ENCODE measurements at places on chromosomes 5 and 9. TPM values are rescaled to one million over a fixed set of nuclear protein-coding genes. Genes with fewer than 3 reads are reported as not detected.

DNA sequence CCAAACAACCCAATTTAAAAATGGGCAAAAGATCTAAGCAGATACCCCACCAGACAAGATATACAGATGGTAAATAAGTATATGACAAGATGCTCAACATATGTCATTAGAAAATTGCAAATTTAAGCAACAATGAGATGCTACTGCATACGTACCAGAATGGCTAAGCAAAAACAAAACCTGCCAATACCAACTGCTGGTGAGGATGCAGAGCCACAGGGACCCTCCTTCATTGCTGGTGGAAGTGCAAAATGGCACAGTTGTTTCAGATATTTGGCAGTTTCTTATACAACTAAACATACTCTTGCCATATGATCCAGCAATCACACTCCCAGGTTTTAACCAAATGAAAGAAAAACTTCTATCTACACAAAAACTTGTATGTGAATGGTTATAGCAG is 178.9 kb downstream of the BARX1 start:
- DNase-seq: no peak

- DNase-seq: no peak
These were observed 82.4 kb downstream of the ZNF618 start for GRCh38 chr9:113958556-113958955.

DNA sequence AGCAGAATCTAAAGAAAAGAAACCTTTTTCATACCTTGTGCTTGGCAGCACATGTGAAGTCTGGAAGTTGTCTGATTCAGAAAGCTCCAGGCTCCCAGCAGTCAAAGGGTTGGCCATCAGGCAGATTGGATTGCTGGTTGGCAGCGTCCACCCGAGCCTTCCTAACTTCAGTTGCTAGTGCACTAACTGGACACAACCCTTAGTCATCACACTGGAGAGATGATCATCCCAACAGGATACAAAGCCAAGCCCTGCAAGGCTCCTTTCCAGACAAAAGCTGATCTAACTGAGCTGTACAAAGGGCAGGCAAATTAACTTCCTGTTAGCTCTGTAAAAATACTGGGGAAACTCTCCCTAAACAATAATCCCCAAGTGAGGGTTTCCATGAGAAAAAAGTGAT is 185.6 kb downstream of the SNX18 start:
- DNase-seq: no peak

- peak; percentile 65 for DNase-seq
These were observed 70.0 kb downstream of the KLHL3 start for GRCh38 chr5:137665678-137666460.

DNA sequence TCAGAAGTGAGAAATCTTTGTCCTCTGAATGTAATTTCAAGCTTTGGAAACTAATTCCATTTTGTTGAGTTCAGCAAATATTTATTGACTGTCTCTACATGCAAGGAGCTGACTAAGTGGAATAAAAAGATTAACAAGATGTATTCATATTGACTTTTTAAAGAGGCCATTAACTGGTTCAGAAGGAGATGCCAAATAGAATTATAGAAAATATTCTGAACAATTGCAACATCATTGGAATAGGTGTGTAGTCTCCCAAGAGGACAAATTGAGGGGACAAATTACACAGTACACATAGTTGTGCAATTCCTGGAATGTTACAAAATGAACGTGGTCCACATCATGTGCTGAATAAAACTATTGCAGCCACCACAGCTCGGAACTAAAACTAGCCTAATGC is 224.2 kb downstream of the NPR3 start:
- DNase-seq: no peak

GRCh38 chr9:105502276-105502675 is 54.4 kb downstream of the FSD1L start:
- no peak for DNase-seq

The TNFSF15 gene
- 0.50 TPM for total RNA-seq

GRCh38 chr9:2163231-2163885 is 148.2 kb downstream of the SMARCA2 start:
- no peak for DNase-seq

The ENTPD2 gene
- total RNA-seq: not detected

The SPAG8 gene
- 1.7 TPM for total RNA-seq

The ZDHHC11B gene
- 0.48 TPM for total RNA-seq

GRCh38 chr5:147403651-147404640 is 105.9 kb downstream of the DPYSL3 start:
- DNase-seq: no peak

DNA sequence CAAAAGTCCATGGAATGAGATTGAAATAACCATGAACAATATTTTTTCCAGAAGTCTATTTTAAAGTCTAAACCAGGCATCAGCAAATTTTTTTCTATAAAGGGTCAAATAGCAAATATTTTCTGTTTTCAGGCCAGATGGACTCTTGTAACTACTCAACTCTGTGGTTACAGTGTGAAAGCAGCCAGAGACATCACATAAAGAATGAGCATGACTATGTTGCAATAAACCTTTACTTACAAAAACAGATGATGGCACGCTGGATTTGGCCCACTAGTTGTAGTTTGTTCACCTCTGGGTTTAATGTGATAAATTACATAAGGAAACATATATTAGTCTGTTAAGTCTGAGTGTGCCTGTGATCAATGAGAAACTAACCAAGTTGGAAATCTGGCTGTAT is 319.2 kb downstream of the TRPM3 start:
- DNase-seq: no peak

GRCh38 chr5:34604119-34604675 is 51.9 kb upstream of the RAI14 start:
- no peak for DNase-seq

The CCDC192 gene
- total RNA-seq: not detected

The CDH10 gene
- not detected for total RNA-seq

GRCh38 chr9:18718393-18718792 is 244.4 kb downstream of the ADAMTSL1 start:
- no peak for DNase-seq

- DNase-seq: no peak
These were observed 49.0 kb upstream of the UBAC1 start for GRCh38 chr9:136010176-136010575.

DNA sequence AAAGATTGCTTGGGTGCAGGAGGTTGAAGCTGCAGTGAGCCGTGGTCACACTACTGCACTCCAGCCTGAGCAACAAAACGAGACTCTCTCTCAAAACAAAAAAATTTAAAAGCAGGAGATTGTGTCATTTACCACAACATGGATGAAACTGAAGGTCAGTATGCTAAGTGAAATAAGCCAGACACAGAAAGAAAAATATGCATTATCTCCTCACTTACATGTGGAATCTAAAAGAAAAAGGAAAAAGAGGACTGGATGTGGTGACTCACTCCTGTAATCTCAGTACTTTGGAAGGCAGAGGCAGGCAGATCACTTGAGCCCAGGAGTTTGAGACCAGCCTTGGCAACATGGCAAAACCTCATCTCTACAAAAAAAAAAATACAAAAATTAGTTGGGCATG is 146.8 kb upstream of the DAPK1 start:
- no peak for DNase-seq

All from activated CD4-positive, alpha-beta T cell treated with anti-CD3 and anti-CD28 coated beads for 36 hours (primary cell).